CD4-positive, alpha-beta memory T cell (primary cell): ENCODE measurements at places on chromosomes 7 and 10.
A peak's percentile ranks its signal among the peaks of the same experiment; 100 is the strongest.

GRCh38 chr7:125390981-125391380, 461.4 kb upstream of the POT1 start:
- DNase-seq: no peak

DNA sequence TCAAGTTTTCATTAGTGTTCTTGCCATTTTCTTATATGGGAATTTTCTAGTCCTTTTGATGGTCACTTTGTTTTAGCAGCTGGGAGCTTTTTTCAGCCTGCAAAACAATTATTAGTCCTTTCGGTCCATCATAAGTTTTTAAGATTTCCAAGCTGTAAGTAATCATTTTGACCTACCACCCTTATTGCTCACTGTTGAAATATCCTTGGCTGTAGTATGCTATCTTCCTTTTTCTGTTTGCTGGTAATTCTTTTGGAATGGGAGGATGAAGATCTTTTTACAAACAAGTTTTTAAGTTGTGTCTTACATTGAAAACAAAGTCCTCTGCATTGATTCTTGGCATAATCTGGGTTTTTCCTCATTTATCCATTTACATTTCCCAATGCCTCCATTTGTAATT, 24.0 kb downstream of the BZW2 start:
- no peak for DNase-seq

DNA sequence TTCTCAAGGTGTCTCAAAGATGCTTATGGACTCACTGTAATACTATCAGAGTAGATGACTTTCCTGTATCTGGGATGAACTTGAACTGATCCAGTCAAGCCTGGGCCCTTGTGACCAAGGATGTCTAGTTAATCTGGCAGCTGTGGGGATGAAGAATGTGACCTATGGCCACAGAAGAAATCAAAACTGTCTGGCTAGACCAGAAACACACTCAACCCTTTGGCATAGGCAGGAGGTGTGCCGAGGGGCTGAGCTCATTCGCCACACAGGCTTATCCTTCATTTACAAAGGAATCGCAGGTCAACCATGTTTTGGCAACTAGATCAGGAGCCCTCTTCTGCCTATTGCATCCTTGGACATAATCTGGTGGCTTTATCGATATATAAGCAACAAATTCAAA, 110.6 kb downstream of the ATXN7L1 start:
- DNase-seq: no peak

GRCh38 chr10:13915710-13916109, 328.9 kb downstream of the PRPF18 start:
- no peak for DNase-seq

GRCh38 chr10:81135851-81136250, 598.1 kb downstream of the SH2D4B start:
- no peak for DNase-seq

DNA sequence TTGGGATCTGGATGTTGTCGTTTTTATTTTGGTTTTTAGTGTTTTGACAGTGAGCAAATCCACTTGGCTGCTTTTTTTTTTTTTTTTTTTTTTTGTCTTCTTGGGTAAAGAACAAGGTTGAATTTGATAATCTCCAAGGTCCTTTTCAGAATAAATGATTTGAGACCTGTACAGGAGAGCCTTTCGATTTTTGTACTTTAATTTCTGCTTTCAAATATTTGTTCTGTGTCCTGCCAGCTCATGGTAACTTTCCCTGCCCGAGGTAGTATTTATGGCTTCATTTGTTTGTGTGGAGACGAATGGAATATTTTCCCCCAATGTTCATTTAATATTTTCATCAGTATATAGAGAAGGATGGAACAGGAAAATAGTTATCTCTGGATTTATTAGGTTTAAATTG, 19.9 kb downstream of the WAC start:
- no peak for DNase-seq

- peak; percentile 12 for DNase-seq
Observed at GRCh38 chr10:11104772-11105675, 87.4 kb downstream of the CELF2 start.

DNA sequence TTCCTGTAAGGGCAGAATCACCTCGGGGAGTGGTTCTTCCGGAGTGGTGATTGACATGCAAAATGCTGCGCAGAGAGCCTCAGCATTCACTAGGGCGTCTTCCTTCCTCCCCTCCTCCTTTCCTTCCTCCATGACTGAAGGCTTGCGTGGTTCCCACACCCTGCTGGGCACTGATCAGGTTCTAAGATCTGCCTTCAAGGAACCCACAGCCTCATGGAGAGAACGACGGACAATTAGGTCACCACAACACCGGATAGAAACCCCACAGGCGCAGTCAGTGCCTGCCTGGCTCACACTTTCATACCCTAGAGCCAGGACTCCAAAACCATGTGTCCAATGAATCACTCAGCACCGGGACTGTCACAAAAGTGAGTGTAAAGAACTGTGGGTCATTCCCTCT, 131.3 kb downstream of the DPP6 start:
- no peak for DNase-seq

- DNase-seq: no peak
Observed at GRCh38 chr7:117193564-117193963, 129.3 kb downstream of the WNT2 start.

DNA sequence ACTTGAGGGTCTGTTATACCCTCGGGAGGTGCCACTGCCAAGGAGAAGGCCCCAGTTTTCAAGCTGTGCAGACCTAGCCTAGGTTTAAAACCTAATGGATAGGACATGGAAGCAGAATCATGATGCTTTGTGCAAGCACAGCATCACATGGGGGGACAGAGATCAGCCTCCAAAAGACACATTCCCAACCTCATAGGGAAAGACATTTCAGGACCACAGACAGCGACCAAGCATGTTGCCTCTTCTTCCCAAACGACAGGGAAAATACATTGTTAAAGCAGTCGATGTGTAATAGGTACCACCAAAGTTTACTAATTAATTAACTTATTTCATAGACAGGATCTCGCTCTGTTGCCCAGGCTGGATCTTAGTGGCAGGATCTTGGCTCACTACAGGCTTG, 573.9 kb downstream of the TCERG1L start:
- no peak for DNase-seq

DNA sequence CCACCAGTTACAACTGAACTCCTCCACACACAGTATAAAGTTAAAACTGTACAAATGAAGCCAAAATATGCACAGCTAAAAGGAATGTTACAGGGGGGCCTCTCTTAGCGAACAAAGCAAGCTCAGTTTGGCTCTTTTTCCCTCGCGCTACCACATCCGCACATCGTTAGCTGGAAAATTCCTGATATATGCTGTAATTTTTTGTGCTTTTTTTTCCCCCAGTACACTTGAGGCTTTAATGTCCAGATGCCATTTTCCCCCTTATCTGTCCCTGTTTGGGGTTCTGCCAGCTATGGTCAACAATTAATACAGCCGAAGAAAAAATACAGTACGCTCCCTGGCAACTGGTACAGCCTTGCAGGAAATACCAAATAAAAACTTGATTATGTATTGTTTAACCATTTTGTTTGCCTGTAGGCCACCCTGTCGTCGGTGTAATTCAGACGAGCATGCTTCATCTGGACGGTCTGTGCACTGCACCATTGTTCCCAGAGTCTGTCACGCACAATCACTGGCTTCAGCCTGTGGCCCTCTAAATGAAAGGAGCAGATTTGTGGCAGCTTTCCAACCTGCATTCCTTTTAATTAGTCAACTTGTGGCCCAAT, 108.1 kb upstream of the FAM133B start:
- DNase-seq: no peak

DNA sequence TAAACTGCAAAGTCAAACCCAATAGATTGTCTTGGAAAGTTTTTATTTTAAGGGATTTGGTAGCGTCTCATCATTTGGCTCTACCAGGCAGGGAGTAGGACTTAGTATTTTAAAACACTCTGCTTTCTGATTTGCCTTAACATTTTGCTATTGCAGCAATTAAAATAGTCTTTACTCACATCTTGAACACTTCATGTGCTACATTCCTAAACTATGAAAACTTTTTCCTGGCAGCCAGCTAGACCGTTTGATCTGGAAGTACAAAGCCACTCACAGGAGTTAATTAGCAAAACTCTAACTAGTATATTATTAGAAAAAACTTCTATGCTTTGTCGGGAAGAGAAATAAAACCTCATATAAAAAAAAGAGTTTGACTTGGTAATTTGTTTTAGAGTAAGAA, 111.4 kb downstream of the TFPI2 start:
- DNase-seq: no peak

- no peak for DNase-seq
Observed at GRCh38 chr7:138245682-138246081, 169.4 kb downstream of the AKR1D1 start.

GRCh38 chr7:98654524-98655272, 37.6 kb downstream of the NPTX2 start:
- DNase-seq: no peak
